ENCODE measurements at places on chromosomes 1 and 21. TPM values are rescaled to one million over a fixed set of nuclear protein-coding genes. Genes with fewer than 3 reads are reported as not detected.

Gene FAM131C
- not detected for total RNA-seq

Gene MYBPH
- 0.09 TPM for total RNA-seq

Gene ADAMTS4
- total RNA-seq, result 2.2 TPM

Gene TSPEAR
- under 0.01 TPM for total RNA-seq

Gene DCAF6
- total RNA-seq, result 77.6 TPM

Gene KIRREL1
- 6.0 TPM for total RNA-seq

Gene ADCY10
- total RNA-seq, result 4.7 TPM

Gene UMODL1
- 0.08 TPM for total RNA-seq

GRCh38 chr1:8107897-8108296 is 81.8 kb upstream of the ERRFI1 start:
- DNase-seq, result no peak

- DNase-seq, result no peak
Observed at GRCh38 chr1:228077565-228078330, 4.8 kb upstream of the ARF1 start.

DNA sequence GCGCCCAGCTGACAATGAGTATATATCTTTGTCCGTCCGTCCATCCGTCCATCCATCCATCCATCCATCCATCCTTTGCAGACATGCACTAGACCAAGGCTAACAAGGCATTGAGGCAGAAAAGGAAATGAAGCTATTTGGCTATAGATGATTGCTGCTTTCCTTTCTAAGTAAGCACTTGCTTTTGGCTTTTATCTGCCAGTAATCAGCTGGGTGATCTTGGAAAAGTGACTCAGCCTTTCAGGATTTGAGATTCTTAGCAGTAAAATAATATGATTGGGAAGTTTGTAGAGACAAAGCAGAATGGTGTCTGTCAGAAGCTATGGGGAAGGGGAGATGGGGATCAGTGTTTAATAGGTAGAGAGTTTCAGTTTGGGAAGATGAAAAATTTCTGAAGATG is 22.7 kb downstream of the ZFYVE9 start:
- DNase-seq, result no peak

DNA sequence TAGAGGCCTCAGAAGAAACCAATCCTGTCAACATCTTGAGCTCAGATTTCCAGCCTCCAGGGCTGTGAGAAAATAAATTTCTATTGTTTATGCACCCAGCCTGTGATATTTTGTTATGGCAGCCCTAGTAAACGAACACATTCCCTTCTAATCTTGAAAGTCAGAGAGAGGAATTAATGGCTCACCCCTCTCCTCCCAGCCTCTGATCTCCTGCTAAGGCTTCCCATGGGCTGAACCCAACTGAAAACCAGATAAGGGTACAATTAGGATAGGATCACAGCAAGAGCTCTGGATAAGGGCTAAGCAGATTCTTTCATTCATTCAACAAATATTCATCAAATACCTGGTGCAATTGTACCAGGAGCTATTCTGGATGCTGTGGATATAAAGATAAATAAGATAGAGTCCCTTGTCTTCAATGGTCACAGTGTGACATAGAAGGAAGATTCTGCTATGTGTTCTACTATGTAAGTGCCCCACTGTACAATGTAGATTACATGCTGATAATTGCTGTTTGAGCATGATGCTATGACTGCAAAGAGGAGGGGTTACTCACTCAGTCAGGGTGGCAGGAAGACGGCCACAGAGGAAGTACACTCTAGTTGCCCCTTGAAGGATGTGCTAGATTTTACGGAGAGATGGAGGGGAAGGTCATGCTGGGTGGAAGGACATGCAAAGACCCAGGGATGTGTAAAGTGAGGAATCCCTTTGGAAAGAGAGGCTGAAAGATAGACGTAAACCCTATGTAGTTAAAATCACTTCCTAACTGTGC is 203.3 kb upstream of the JUN start:
- DNase-seq, result no peak

DNA sequence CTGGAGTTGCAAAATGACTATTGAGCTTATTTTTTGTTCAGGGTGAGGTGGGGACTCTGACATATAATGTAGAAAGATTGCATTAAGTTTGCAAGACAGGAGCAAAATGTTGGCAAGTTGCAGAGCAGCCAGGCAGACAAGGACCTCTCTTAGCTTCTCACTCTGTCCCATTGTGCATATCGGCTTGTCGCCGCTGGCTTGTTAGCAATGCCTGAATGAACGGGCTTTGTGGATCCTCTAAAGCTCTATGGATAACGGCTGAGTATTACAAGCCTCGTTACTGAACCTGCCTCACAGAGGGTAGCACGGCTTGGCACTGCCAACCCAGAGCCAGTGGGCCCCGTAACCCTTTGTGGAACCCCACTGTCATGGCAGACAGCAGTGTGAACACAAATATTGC is 68.4 kb downstream of the TNR start:
- DNase-seq, result no peak

- no peak for DNase-seq
Observed at GRCh38 chr1:208851366-208851765, 607.2 kb upstream of the PLXNA2 start.

DNA sequence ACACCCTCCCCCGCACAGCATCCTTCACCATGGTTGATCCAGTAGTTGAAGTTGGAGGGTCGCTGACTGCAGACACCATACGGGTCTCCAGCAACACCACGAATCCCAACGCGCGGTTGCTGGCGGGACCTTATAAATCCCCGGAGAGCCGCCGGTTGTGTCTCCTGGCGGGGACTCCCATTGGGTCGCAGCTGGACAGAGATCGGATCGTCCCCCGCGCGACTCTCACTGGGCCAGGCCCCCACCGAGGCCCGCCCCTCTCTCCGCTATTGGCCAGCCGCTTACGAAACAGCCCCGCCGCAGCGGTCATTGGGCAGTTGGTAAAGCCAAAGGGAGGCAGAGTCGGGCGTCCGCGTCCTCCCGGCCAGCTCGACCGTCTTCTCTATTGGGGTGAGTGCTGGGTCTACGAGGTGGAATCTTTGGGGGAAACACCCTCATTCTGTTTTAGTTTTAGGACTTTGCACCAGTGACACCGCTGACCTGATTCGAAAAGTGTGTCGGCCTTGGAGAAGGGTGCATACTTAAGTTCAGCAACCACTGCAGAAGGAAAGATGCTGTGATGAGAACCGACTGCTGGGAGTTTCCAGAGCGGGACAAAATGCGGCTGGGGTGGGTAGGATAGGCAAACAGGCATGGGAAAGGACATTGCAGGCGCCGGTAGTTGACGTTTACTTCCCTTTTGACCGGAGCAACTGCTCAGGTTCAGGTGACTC is 27.4 kb downstream of the RABIF start:
- DNase-seq, result peak; percentile 89

- no peak for DNase-seq
Observed at GRCh38 chr1:191579019-191579418, 579.2 kb upstream of the RGS18 start.

DNA sequence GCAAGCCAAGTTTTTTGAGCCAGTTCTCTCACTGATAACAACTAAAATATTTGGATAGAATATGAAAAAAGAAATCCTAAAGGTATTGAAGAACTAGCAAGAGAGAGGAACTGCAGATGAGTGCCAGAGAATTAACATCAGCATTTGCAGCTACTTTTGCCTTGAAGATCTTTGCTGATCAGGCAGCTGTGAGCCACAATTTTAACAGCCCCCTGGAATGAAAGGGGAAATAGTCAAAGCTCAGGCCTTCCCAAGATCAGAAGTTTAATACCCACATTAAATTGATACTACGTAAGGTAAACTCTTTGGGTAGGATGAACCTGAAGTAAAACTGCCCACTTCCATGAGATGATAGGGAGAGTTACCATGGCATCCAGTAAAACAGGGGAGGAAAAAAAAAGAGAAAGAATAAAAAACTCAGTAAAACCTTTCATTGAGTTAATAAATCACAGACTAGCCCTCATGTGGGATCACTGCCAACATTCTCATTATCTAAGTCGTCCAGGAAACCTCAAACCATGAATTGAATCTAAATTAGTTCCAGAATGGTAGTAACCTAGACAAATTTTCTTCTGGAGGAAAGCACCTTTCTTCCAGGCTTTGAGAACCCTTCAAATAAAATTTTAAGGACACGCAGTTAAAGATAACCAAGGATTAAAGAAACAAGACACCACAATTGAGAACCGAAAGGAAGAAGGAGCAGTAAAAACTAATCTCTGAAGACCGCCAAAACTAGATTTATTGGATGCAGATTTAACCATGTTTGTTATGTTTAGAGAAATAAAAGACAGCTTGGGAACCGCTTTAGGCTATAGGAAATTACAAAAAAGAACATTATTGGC is 28.3 kb downstream of the SCP2 start:
- DNase-seq, result no peak

GRCh38 chr1:28537457-28538199 is 15.3 kb upstream of the TRNAU1AP start:
- DNase-seq, result no peak

GRCh38 chr1:101174722-101175121 is 62.1 kb upstream of the S1PR1 start:
- DNase-seq, result no peak

- no peak for DNase-seq
Observed at GRCh38 chr1:57254022-57254421, 169.8 kb downstream of the DAB1 start.

DNA sequence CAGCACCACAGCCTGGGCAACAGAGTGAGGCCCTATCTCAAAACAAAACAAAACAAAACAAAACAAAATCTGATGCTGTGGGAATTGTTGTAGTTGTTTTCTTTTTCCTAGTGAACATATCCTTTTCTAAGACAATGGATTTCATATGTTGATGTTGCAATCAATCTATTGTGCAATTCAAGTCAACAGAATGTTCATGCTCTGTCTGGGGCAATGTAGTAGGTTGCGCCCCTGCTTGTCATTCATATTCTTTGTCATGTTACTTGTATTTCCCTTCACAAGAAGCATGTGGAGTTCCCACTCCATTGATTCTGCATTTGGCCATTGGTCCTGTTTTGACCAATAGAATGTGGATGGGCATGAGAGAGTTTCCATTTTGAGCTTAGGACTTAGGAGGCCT is 223.9 kb downstream of the DUSP10 start:
- DNase-seq, result no peak

DNA sequence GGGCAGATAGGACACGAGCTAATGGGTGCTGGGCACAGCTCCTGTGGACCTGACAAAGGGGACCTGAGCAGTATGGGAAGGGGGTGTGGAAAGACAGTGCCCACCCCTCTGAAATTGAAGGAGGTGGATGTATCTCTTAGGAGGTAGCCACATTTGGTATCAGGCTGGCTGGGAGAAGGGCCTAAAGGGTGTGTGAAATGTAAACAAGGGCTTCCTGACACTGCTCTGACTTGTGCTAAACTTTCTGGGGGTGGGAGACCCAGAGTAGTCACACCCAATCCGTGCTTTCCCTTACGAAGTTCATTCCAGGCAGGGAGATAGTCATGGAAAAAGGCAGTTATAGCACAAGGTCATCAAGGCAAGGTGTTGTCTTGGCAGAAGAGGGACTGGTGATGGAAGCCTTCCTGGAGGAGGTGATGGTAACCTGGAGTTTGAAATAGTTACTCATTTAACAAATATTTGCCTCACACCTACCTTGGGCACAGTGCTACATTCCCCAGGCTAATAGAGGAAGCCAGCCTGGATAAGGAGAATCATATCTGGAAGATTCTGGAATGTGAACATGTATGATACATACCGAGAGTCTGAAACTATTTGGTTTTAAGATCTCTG is 5.3 kb upstream of the CCDC24 start:
- DNase-seq, result no peak

- DNase-seq, result no peak
Observed at GRCh38 chr1:47519971-47520370, 82.1 kb downstream of the FOXD2 start.

DNA sequence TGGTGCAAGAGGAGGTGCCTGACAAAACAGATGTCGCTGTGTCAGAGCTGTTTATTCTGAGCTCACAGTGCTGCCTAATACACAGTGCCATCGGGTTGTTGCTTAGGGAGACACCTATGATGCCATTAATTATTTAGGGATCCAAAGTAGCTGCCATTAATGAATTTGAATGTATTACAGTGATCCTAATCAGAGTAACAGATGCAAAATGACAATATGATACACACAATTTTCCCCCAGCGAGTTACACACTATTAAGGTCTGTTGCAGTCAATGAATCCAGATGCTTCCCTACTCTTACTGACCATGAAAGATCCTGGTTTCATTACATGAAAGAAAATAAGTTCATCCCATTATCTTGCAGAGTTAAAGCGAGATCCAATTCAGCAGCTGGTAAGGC is 91.3 kb downstream of the RWDD3 start:
- no peak for DNase-seq

GRCh38 chr1:226332947-226333346 is 24.0 kb upstream of the LIN9 start:
- DNase-seq, result no peak

GRCh38 chr1:45995298-45995697 is 137.1 kb downstream of the PIK3R3 start:
- no peak for DNase-seq

DNA sequence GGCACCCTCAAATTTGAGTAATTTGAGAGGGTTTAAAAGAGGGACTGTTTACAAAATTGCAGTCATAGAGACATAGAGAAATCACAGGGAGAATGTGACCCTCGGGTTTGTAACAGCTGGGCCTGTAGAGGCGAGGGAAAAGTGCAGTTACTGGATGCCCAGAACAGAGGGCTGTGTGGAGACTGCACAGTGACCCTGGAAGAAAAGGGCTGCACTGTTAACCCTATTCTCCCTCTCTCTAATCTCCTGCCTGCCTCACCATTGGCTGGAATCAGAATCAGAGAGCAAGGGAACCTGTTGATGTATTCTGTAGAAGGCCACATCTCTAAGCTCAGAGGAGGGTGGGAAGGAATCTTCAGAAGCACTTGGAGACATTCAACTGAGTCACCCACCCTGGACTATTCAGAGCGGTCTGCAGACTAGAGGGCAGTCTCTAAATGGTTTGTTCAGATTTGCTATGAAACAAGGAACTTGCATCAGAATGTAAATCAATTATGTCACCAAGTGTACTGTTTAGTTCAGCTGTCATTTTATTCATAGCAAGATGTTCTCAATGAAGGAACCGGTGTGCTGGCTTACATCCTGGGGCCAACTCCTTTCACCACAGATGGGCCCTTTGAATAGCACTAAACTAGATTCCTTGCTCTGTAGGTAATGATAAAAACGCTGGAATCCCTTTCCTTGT is 132.2 kb upstream of the HOOK1 start:
- no peak for DNase-seq

DNA sequence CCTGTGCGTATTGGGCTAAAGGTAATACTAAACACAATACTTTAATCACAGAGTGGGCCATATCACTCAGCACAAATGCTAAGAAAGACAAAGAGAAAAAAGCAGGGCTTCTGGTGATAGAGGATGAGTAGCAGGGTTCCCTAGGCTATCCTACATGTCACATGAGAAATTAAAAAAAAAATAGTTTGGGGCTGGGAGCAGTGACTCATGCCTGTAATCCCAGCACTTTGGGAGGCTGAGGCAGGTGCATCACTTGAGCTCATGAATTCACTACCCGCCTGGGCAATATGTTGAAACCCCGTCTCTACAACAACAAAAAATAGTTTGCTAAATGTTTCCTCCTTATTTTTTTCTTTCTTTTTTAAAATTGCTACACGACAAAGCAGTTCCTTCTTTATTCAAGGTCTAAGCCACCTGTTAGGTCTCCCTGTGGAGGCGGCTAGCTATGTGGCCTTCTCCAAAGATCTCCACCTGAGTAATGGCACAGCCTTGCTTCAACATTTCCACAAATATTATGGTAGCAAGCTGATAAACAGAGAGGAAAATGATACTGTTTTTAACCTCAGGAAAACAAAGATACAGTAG is 1.5 kb downstream of the ENSA start:
- DNase-seq, result no peak

GRCh38 chr1:4006676-4007374 is 106.8 kb upstream of the C1orf174 start:
- DNase-seq, result no peak
